ENCODE measurements at places on chromosomes 3 and 15.

- H3K4me3 ChIP-seq, result no peak overlapping the region
- no peaks in the 10 kb centered on the region for H3K36me3 ChIP-seq
- peaks cover 2% of the 10 kb centered on the region for H3K4me1 ChIP-seq
- no peak for DNase-seq
These were observed 13.3 kb downstream of the CAV3 start for GRCh38 chr3:8746780-8747345.

DNA sequence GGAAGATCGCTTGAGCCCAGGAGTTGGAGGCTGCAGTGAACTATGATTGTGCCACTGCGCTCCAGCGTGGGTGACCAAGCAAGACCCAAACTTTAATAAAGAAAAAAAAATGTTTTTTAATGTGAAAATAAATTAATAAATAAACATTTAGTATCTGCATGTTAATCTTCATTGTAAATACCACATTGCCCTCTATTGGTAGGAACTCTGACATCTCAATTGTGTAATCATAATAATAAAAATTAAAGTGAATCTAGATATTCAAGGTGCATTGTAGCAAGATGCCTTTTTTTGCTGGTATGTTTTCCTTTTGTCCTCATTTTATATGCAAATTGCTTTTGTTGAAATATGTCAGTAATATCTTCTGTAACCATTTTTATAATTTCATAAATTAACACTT is 95.0 kb upstream of the LIMD1 start:
- no peaks in the 10 kb centered on the region for H3K4me1 ChIP-seq
- H3K27me3 ChIP-seq, result no peaks in the 10 kb centered on the region
- no peaks in the 10 kb centered on the region for H3K36me3 ChIP-seq
- DNase-seq, result no peak
- no peak overlapping the region for H3K27ac ChIP-seq
- no peak overlapping the region for H3K4me3 ChIP-seq

DNA sequence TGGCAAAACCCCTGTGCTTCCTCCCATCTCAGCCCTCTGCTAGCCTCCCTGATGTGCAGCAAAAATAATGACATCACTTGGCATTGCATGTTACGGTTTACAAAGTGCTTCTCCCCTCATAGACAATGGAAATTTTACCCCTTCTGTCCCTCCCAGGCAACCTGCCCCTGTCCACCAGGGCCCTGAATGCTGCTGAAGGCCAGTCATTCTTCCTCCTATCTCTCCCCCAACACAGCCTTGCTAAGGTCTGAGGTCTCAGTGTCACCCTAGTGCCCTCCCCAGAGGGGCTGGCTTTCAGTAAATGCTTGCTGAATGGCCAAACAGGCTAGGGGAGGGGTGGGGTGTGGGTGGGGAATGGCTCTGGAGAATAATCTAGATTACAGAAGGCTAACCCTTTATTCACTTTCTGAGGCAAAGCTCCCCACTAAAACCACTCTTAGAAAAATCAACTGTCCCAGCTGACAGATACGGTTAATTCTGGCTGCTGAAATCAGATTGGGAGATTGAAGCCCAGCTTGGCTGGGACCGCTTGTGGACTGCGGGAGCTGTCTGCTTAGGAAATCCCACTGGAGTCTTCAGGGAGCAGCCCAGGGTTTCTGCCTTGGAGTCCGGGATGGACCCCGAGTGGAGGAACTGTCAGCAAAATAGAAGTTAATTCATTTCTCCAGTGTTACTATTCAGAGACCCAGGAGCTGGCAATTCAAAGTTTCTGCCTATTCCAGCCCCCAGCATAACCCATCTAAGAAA is 22.9 kb downstream of the ANP32A start:
- DNase-seq, result no peak
- H3K36me3 ChIP-seq, result no peaks in the 10 kb centered on the region
- no peak overlapping the region for H3K4me3 ChIP-seq
- no peaks in the 10 kb centered on the region for H3K27me3 ChIP-seq

- no peaks in the 10 kb centered on the region for H3K4me1 ChIP-seq
- H3K36me3 ChIP-seq, result no peaks in the 10 kb centered on the region
- DNase-seq, result no peak
- H3K4me3 ChIP-seq, result no peak overlapping the region
These were observed 175.4 kb upstream of the GBE1 start for GRCh38 chr3:81936817-81937216.
